Type B pancreatic cell (in vitro differentiated cells): ENCODE measurements at places on chromosomes 5 and 9. TPM values are rescaled to one million over a fixed set of nuclear protein-coding genes. Genes with fewer than 3 reads are reported as not detected.
A peak's percentile ranks its signal among the peaks of the same experiment; 100 is the strongest.

Gene TAF11L5
- not detected in 2 replicates for total RNA-seq

Gene OXCT1
- 20.4 and 26.4 TPM in 2 replicates for total RNA-seq

DNA sequence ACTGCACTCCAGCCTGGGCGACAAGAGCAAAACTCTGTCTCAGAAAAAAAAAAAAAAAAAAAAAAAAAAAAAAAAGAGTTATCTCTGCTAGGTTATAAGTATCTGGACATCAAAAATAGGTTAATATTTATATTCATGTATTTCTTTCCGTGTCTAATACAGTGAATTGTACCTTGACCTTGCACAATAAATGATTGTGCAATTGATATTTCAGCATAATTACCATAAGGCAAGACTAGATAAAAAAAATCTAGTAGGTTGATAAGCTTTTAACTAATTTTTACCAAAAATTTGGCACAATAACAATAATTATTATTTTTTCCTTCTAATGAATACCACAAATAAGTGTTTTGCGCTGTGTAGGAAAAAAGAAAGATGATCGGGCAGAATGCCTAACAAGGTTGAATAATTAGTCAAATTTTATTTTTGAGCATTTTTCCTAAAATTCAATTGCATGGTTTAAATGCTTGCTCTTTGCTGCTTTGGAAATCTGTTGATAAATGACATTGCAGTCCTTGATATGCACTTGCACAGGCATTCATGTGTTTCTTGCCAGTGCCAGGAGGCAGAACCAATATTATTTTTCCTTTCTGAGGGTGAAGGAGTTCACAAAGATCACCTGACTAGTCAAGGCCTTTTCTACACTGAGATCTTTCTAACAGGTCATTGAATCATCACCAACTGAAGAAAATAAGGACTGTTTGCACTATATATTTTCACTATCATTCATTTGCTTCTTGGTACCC, 127.5 kb downstream of the ARRDC3 start:
- H3K4me3 ChIP-seq = no peak overlapping the region
- no peaks in the 10 kb centered on the region for H3K36me3 ChIP-seq

GRCh38 chr5:33969572-33970452, 14.7 kb downstream of the SLC45A2 start:
- H3K27me3 ChIP-seq = no peaks in the 10 kb centered on the region
- peaks cover 8% of the 10 kb centered on the region for H3K4me1 ChIP-seq
- no peak overlapping the region for H3K27ac ChIP-seq
- no peak overlapping the region for H3K4me3 ChIP-seq
- H3K36me3 ChIP-seq = no peaks in the 10 kb centered on the region

DNA sequence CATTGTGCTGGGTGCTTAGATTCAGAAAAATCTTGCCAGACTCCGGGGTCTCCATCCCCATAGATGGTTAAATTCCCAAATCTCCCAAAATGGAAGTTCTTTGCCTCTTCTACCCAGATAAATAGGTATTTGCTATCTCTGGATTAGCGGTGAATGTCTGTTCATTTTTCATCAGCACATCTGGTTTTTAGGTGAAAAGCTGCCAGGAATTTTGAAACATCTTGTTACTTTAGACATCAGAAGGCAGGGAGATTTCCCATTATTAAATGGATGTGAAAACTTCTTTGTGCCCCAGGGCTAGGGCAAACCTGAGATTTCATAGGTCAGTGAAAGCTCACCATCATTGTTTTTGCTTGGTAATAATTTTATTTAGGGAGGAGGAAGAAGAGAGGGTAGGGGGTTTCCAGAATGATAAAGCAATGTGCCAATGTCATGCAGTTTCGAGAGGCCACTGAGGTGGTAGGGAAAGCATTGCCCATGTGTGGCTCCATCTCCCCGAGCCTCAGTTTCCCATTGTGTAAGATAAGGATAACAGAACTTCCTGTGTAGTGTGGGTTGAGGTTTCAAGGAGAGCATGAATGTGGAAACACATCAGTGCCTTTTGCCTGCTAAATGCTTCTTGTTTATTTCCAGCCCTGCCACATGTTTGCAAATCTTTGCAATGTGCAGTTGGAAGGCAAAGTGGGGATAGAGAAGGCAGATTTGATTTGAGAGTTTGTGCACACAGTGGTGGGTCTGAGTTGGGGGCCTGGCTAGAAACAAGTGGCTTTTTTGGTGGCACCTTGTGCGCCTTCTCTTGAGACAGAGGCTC, 147.2 kb upstream of the KLF4 start:
- DNase-seq = no peak
- peaks cover 48% of the 10 kb centered on the region for H3K4me1 ChIP-seq
- H3K27me3 ChIP-seq = peaks cover 19% of the 10 kb centered on the region
- no peak overlapping the region for H3K27ac ChIP-seq
- H3K4me3 ChIP-seq = peak overlapping the region; percentile 62
- H3K36me3 ChIP-seq = no peaks in the 10 kb centered on the region

DNA sequence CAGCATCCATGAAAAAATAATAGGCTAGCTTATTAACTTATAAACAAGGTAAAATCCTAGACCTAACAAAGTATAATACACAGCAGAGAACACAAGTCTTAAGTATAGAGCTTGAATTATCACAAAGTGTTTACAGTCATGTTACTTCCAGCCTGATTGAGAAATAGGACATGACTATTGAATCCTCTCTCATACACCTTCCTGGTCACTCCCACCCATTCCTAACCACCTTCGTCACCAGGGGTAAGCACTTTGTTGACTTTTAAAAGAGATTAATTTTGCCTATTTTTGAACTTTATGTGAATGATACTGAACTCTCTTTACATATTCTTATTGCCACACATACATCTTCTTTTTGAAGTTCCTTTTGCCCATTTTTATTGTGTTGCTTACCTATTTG, 325.8 kb downstream of the PJA2 start:
- no peak overlapping the region for H3K4me3 ChIP-seq

- peak overlapping the region; percentile 34 for H3K4me3 ChIP-seq
- peak overlapping the region; percentile 73 for H3K27ac ChIP-seq
- H3K4me1 ChIP-seq = no peaks in the 10 kb centered on the region
- no peaks in the 10 kb centered on the region for H3K27me3 ChIP-seq
- DNase-seq = no peak
Observed at GRCh38 chr5:69451941-69452647, 37.2 kb downstream of the MARVELD2 start.

DNA sequence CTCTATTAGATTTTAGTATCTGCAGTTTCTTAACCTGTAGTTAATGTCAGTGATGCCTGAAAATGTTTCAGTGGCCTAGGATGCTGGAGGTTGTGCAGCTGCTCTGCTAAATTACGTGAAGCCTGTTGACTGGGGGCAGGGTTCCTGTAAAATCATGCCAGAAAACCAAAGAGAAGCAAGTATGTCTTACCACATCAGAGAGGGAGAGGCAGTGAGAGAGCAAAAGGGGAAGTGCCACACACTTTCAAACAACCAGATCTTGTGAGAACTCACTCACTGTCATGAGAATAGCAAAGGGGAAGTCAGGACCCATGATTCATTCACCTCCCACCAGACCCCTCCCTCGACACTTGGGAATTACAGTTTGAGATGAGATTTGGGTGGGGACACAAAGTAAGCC, 83.9 kb upstream of the CYLC2 start:
- H3K4me3 ChIP-seq = no peak overlapping the region
- DNase-seq = no peak
- no peaks in the 10 kb centered on the region for H3K36me3 ChIP-seq
- H3K4me1 ChIP-seq = no peaks in the 10 kb centered on the region

DNA sequence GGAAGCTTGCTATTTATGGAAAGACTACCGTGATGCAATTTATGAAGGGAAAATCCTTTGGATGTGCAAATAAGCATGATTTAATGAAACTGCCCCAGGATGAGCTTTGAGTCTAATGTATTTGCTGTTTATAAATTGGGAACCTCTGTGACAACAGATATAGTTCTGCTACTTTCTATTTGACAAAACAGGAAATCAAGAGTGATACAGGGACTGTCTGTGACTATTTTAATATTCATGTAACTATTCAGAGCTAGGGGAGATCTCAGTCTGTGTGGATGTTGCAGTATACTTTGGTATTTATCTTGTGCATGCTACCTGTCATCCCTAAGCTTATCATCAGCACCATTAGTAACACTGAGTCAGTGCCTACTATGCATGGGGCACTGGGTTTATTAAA, 132.1 kb downstream of the PDZD2 start:
- H3K4me3 ChIP-seq = no peak overlapping the region
- no peak overlapping the region for H3K27ac ChIP-seq
- H3K36me3 ChIP-seq = no peaks in the 10 kb centered on the region
- no peak for DNase-seq
- no peaks in the 10 kb centered on the region for H3K27me3 ChIP-seq

- peak overlapping the region; percentile 93 for H3K27ac ChIP-seq
- peaks cover 17% of the 10 kb centered on the region for H3K36me3 ChIP-seq
- H3K27me3 ChIP-seq = no peaks in the 10 kb centered on the region
- peaks cover 31% of the 10 kb centered on the region for H3K4me1 ChIP-seq
- no peak for DNase-seq
- H3K4me3 ChIP-seq = peak overlapping the region; percentile 46
Observed at GRCh38 chr5:96714450-96714849, 52.3 kb downstream of the CAST start.
